ENCODE measurements at places on chromosomes 6 and 20.

DNA sequence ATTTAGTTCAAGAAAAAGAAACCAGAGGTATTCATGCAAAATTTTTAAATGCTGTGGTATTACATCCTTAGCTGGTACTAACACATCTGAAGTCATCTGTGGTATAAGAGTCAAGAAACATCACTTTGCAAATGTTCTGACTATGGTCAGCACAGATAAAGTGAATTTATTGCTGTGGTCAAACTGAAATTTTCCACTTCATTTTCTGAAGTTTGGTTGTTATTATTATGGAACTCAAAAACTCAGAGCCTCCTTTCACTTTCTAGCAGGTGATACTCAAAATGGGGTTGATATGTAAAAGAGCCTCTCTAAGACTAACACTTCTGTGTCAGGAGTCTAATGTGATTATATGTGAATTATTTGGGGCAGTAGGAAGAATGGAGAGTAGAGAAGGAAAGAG is 257.8 kb downstream of the RNGTT start:
- DNase-seq, result no peak

DNA sequence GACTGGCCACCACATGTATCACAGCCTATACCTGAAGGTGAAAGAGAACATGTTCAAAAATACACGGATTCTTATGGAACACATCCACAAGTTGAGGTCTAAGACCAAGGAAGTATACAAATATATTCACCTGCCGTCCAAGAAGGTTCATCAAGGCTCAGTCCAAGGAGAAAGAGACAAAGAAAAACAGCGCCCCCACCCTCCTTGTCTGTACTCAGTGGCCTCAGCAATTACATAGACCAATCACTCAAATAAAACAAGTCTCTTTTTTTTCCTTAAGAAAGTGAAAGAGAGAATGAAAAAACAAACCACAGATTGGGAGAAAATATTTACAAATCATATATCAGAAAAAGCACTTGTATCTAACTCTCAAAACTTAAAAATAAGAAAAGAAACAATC is 19.5 kb downstream of the CPXM1 start:
- DNase-seq, result no peak

- DNase-seq, result no peak
These were observed 231.7 kb upstream of the PRND start for GRCh38 chr20:4490045-4490444.

GRCh38 chr6:134520181-134521115 is 202.5 kb upstream of the SGK1 start:
- no peak for DNase-seq

DNA sequence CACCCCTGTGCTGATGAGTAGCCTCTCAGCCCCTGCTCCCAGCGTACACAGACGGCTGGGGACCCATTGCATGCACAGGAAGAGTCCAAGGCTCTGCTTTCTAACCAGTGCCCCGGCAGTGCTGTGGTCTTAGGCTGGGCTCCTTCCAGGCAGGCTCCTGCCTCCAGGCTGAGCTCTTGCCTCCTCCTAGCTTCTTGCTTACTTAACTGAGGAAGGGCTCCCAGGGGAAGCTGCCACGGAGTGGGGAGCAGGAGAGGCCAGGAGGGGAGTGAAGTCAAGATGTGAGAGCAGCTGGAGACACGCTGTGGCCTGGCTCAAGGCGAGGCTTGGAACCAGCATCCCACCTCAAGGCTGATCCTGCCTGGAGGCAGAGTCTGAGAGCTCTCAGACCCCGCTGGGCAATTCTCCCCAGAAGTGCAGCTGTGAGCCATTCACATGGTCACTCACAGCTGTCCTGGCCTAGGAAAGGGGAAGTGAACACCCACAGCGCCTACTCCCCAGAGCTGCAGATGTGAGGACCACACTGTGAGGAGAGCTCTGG is 141.0 kb downstream of the TBXT start:
- DNase-seq, result no peak

DNA sequence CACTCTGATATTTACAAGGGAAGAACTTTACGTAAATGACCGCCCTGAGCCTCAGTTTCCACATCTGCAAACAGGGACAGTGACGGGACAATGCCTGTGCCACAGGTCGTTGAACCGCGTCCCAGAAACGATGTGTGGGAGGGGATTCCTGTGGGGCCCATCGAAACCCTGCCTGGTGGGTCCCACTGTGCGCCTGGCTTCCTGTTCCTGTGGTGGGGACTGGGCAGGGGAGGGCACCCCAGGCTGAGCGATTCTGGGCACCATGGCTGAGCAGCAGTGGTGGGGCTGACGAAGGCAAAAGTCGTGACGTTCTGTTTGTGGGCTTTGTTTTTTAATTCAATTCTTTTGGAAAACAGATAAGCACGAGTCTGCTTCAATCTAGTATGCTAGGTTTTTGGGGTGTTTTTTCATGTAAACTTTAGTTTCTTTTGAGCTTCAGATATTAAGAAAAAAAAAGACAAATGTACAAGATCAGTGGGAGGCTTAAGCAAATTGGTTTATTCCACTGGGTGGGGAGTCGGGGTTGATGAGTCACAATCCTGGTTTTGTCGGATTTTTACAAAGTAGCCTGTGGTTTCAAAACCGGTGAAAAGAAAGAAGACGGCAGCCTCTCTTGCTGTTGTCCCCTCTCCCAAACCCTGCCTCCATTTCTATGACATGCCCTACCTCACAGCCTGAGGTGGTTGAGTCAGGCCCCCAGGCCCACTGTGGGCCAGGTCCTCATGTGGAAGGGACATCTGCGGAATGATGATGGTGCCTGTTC is 40.4 kb downstream of the GNAS-AS1 start:
- no peak for DNase-seq

DNA sequence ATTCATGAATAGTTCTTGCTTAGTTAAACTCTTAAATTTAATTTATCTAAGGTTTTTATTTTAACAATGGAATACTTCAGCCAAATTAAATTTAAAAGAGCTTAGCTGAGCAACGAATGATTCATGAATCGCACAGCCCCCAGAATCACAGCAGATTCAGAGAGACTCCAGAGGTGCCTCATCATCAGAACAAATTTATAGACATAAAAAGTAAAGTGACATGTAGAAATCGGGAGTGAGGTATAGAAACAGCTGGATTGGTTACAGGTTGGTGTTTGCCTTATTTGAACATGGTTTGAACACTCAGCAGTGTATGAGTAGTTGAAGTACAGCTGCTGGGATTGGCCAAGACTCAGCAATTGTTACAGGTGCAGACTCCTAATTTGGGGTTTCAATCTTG is 132.7 kb upstream of the MAP3K4 start:
- no peak for DNase-seq

DNA sequence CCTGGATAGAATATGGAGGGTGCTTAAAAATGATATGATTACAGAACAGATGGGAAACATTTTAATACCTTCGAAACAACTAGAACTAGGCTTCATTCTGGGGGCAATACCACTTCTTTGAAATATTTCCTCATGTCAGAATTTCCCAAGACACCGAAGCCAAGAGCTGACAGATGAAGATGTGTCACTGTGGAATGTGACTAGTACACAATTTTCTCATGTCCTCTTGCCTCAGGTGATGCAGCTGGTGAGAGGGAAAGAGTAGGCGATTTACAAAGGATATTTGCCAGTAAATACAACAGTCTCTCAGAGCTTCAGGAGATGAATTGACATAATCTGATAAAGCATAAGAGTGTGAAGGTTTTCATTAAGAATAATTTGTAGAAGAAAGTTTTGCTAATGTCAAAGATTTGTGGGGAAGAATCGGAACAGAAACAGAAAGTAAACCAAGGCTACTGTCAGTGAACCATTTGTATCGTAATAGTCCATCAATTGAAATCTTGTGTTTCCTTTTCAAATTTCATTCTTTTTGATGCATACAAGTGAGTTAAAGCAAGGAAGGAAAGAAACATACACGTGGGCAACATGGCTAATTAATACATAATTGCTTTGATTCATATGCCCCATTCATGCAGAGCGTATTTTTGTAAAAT is 164.7 kb upstream of the CCN2 start:
- DNase-seq, result no peak

GRCh38 chr20:59933296-59933848 is at the start of gene SYCP2:
TSS of gene SYCP2 (minus strand) at chr20:59933637. CDS start at chr20:59922413, 11,224 bp downstream.
- peak; percentile 63 for DNase-seq

DNA sequence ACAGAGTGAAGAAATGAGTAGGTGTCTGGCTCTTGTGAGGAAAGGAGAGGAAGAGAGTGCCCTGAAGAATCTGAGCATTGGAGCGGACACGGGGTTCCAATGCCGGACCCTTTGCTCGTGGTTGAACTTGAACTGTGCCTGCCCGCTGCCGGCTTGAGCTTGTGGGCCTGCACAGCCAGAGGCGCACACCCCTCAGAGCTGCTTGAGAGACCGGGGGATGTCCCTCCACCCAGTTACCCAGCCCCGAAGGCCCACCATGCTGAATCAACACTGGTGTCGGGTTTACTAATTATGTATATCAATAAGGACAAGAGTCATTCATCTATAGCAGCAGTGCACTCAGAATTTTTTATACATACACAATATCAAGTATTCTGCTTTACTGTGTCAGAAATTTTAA is 218.3 kb upstream of the CST7 start:
- DNase-seq, result no peak

- no peak for DNase-seq
These were observed 44.9 kb downstream of the SNX9 start for GRCh38 chr6:157867981-157868380.

DNA sequence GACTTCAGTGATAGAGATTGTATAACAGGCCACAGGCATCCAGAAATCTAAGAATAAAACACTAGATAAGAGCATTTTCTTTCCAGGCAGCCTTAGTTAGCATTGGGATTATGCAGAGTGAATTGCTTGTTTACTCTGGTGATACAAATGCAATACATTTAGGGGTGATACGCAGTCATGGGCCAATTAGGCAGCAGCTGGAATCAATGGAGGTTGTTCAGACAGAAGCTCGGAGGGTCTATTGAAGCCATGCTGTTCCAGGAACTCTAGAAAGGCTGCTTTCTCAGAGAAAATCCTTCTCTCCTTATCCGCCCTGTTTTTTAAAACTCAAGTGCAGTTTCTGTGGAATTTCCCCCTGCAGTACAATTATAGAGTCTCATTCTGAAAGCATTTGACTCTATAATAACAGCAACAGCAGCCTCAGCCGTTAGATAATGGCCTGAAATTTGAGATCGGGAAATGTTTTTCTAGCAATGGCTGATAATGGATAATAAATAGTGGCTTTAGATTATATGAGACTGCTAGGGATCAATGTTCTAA is 364.3 kb upstream of the HS3ST5 start:
- no peak for DNase-seq

DNA sequence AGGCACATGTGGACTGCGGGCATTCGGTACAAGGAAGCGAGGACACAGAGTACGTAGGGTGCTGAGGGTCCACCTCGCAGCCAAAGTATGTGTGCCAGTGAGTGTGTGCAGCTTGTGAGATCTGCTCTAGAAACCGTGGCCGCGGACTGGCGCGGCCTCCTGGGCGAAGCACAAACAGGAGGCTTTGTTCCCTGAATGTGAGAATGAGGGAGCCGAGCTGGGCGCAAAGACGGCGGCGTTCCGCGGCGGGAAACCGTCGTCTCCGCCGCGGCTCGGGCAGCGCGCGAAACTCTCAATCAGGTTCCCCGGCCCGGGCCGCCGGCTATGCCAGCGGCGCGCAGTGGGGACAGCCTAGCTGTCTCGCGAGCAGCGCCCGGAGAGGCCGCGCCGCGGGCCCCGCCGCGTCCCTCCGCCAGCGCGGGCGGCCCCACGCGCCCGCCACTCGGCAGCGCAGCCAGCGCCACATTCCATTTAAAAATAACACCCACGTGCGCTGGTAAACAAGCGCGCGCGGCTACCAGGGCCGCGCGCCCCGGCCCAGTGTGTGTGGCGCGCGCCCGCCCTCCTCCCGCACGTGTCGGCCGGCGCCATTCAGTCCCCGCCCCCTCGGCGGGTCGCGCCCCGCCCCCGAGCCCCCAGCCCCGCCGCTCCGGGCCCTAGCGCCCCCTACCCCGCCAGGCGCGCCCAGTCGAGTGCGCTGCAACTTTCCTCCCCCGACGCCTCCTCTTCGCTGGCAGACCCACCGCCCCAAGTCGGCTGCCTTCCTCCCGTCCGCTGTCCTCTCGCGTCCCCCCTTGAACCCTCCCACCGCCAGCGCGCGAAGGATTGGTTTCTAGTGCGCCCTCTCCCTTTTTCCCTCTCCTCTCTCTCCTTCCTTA is 3.0 kb upstream of the FOXO3 start:
- DNase-seq, result peak; percentile 80

DNA sequence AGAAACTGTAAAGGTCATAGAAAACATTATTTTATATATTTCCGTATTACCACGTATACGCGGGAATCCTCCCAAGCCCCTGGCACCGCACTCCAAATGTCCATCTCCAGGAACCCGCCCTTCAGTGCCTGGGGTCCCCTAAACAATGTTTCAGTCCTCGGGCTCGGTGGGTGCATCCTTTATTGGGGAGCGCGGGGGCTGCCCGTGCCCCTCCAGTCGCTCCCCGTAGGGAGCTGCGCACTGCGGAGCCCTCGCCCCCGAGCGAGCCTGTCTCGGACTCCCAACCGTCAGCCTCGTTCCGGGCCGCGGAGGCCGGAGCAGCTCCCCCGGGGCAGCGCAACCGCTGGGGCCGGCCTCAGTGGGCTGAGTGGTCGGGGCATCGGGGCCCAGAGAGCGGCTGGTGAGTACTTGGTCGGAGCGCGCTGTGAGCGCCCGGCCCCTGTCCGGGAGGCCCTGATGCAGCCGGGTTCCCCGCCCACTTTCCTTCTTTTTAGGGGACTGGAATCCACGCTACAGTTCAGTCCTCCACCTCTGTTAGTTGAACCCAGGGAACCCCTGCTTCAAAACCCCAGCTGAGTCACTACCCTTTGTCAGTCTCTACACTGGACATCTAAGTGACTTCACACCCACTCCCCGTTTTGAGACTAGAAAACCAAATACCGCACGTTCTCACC is at the start of gene DNAH8:
Gene DNAH8, plus strand, starts transcription at position 296 of the 674 bp plus-strand sequence. CDS start 7,499 bp downstream, outside the sequence.
- DNase-seq, result no peak

- DNase-seq, result no peak
These were observed 144.6 kb downstream of the UTRN start for GRCh38 chr6:144429753-144430152.

DNA sequence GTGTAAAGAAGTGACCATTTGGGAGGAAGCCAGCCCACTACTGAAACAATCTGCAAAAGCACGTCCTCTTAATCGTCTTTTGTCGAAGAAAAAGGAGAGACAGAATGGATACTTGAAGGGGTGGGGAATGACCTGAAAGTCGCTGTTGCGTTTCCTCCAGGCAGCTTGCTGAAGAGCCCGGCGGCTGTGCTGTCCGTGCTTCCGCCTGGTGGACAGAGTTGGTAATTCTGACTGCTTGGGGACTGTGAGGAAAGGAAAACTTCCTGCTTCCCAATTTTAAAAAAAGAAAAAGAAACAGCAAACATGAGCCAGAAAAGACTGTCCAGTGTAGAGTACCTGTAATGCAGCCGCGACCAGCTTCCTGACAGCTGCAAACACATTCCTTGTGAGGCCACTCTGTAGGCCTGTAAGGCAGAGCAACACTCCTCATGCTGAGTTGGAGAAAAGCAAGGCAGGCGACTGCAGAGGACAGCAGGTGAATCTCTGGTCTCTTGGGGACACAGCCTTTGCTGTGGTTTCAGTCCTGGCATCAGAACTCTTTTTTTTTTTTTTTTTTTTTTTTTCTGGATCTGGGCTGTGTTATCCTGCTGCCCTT is 251.1 kb upstream of the TBX18 start:
- no peak for DNase-seq

- no peak for DNase-seq
These were observed at the start of gene CPXM1 for GRCh38 chr20:2800521-2801285. TSS of gene CPXM1 (minus strand) at chr20:2800627. CDS start at chr20:2800572, 55 bp downstream.
